ENCODE measurements at places on chromosomes 6 and 20.

DNA sequence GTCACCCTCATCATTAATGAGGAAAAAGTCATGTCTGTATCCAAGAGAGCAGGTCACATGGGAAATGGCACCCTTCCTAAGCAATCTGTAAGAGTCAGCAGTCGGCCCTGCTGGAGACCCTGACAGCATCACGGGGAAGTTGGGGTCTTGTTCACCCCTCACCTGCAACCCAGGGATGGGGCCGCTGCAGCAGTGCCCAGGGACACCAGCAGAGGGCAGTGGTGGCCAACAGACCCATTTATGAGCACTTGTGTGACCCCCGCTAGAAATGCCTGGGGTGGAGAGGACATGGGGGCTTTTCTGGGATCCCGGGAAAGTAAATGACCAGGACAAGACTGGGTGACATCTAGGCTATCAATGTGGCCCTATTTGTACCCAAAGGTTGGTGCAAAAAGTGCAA, 35.9 kb downstream of the ANKRD60 start:
- no peak for DNase-seq

GRCh38 chr6:46013639-46014038, 2.0 kb downstream of the CLIC5 start:
- DNase-seq, result no peak

DNA sequence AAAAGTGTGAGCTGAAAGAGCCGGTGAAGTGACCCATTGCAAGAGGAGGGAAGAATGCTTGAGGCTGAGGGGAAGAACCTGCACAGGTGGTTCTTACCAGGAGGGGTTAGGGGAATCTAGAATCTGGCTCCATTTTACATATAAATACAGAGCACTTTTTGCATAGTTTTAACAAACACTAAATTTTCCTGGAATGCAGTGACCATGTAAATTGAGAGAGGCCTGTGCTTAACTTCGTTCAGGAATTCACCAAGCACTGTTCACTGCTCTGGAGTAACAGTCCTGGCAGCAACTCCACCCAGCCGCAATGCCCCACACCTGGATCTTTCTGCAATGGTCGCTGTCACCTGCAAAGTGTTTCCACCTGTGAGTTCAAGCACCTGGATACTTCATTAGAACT, 13.2 kb upstream of the RIPOR3 start:
- no peak for DNase-seq

GRCh38 chr20:58459058-58459750, 56.0 kb downstream of the APCDD1L start:
- no peak for DNase-seq

DNA sequence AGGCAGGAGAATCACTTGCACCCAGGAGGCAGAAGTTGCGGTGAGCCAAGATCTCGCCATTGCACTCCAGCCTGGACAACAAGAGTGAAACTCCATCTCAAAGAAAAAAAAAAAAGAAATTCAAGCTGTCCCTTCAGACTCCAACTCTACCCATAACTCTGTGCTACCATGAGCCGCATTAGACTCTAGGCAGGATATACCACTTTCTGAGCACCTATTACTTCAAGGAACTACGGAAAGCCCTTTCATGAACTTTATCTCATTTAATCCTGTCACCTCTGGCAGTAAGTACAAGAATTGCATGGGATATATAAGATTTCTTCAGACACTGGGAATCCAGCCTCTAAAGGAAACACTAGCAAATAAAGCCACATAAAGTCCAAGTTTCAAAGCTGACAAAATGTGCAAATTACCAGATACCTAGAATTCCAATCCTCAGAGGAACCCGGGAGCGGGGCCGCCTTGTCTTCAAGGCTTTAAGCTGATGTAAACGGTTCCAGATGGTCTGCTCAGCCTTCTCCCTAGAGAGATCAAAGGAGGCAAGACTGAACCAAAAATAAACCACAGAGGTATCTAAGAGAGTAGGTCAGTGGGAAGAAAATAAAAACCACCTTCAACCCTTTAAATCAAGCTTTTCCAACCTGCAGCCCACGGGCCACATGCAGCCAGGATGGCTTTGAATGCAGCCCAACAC, 9.4 kb downstream of the CDK5RAP1 start:
- DNase-seq, result peak; percentile 73

GRCh38 chr6:138115877-138116660, 8.8 kb upstream of the PERP start:
- peak; percentile 40 for DNase-seq

GRCh38 chr20:16485401-16485800, 87.8 kb downstream of the KIF16B start:
- no peak for DNase-seq

- no peak for DNase-seq
These were observed 4.9 kb downstream of the DSP start for GRCh38 chr6:7546383-7546782.

GRCh38 chr6:1593286-1593957, 16.3 kb upstream of the FOXC1 start:
- no peak for DNase-seq

GRCh38 chr6:163565140-163565539, 150.6 kb downstream of the QKI start:
- DNase-seq, result no peak

GRCh38 chr20:40278673-40279072, 410.4 kb downstream of the MAFB start:
- DNase-seq, result no peak

DNA sequence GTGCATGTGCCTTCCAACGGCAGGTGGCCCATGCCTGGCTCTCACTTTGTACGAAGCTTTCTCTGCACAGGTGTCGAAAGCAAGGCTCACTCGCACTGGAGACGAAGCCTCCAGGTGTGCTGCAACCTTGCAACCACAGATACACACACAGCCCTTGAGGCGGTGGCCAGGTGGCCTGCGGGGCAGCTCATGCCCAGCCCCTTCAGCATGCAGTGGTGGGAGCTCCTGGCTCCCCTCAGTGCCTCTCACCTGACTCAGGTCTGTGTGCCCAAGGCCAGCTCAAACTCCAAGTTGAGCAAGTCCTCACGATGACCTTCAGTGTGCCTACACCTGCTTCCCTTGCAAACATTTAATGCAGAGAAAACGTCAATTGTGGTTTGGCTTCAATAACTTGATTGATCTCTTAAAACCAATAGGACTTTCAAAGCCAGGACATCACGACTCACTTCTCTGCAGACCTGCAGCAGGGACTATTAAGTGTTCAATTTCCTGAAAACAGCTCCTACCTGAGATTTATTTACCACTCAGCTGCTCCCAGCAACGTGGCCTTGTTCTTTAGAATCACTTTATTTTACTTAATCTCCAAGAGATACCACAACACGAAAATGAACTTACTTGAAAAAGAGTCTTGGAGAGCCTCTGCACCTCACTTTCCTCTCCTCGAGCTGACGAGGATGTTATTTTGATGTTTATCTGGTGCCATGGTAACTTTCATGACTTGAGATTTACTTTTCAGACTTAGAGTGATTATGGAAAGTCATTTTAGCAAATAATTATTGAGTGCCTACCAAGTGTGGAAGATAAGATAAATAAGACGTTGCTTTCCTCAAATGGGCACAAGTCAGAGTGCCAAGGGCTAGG, 86.3 kb downstream of the SLC22A23 start:
- DNase-seq, result no peak

- no peak for DNase-seq
These were observed 4.6 kb downstream of the WFDC12 start for GRCh38 chr20:45119556-45120266.

GRCh38 chr6:154606457-154606856, 96.0 kb upstream of the CNKSR3 start:
- DNase-seq, result no peak

DNA sequence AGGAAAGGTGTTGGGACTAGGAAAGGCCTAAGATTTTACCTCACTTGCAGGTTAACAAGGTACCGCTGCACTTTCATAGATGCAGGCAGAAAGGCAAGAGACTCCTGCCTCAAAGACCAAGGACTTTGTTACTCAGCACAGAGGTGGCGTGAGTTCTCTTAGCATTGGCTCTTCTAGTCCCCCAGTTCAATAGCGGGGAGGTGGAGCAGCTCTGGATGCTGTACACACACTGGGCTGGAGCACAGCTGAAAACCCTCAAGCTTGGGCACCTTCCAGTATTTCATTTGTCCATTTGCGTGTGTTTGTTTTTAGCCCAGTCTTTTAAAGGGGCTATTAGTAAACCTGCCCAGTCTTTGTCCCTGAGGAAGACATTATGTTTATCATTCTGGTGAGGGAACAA, 345.2 kb downstream of the FARS2 start:
- no peak for DNase-seq

DNA sequence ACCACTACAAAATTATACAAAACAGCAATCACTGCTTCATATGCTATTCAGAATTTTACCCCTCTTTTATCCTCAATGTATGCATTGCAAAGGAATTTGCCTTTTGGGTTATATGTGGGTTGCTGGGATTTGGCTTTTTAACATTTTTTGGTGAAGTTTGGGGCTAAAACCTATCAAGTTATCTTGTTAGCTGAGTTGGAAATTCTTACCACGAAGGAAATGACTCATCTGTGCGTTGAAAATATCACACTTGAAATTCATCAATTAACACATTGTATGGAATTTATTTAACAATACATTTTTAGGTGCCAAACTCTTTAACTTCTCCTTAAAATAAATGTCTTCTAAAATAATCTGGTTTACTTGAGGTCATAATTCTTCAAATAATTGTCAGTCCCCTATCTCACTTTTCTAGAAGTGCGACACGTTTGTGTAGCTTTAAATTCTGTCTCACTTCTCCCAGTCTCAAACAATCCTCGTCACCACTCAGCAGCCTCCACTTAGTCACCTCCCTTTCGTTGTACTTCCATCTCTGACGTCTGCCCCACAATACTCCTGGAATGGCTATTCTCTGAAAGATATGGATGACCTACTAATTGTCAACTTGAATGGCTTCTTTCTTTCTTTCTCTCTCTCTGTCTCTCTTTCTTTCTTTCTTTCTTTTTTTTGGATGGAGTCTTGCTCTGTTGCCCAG, 88.5 kb downstream of the PHACTR1 start:
- DNase-seq, result no peak

DNA sequence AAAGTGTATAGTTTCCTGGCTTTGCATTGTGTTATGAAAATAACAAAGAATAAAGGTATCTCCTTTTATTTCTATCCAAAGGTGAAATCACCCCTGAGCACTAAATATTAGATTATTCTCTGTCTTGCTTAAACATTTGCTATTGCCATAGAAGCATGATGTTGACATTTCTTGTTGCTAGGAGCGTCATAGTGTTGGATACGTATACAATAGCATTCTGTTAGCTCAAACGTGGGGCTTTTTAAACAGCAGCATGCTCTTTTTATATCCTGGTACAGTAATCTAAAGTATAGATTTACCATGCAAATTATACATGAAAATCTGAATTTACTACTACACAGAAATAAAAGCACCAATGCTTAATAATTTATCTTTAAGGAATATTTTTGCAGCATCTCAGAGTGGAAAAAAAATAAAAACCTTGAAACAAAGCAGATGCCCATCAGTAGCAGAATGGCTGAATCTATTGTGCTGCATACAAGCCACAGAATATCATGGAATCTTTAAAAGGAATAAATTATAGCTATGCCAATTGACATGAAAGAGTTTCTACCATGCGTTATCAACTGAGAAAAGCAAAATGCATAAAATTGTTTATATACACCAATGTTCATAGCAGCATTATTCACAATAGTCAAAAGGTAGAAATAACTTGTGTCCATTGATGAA, 9.6 kb upstream of the HSF2 start:
- no peak for DNase-seq

DNA sequence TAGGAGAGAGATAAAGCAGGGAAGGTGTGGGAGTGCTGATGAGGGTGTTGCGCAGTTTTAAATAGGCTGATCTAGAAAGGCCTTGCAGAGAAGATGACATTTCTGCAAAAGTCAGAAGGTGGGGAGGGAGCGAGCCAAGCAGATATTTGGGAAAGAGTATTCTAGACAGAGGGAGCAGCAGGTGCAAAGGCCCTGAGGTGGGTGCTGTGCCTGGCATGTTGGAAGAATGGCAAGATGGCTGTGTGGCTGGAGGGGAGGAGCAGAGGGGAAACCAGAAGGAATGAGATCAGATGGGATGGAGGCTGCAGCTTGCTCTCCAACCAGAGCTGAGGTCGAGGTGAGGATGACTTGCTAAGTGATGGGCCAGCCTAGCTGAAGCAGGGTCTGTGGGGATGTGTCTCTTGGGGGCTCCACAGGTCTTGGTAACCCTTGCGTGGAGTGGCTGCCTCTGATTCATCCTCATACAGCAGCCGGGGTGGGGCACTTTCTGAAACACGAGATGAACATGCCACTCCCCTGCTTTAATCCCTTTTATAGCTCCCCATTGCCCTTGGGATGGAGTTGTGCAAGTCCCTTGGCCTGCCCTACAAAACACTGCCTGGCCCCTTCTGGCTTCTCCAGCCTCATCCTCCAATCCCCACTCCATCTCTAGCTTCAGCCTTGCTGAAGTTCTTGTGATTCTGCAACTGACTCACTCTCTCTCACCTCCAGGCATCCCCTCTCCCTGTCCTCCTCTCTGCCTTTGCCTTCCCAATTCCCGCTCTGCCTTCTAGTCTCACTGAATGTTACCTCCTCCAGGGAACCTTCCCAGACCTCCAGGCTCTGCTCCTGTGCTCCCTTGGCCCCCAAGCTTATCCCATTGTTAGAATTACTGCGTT, 94.1 kb downstream of the CDH22 start:
- no peak for DNase-seq

GRCh38 chr6:135325624-135326424, 144.7 kb downstream of the MYB start:
- no peak for DNase-seq

Data from AG09309 (cell line).